ENCODE measurements at places on chromosomes 5 and 9.

DNA sequence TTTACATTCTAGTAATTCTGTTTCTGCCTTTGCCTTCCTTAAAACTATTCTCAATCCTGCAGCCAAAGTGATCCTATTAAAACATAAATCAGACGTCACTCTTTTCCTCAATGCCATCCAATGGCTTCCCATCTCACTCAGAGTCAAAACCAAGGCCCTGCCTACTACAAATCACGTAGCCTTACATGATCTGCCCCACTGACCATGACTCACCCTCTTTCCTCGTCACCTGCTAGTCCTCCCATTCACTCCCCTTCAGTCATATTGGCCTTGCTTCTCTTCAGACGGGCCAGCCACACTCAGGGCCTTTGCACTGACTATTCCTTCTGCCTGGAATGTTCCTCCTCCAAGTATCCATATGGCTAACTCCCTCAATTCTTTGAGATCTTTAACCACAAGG, 39.0 kb upstream of the DMXL1 start:
- DNase-seq = no peak

- DNase-seq = no peak
Measured at GRCh38 chr9:75116306-75116705, 28.0 kb downstream of the OSTF1 start.

- DNase-seq = no peak
Measured at GRCh38 chr5:14507156-14507941, 74.2 kb upstream of the OTULINL start.

GRCh38 chr9:9437641-9438040, 1175.2 kb downstream of the PTPRD start:
- no peak for DNase-seq

- no peak for DNase-seq
Measured at GRCh38 chr9:75448281-75448680, 360.0 kb downstream of the OSTF1 start.

DNA sequence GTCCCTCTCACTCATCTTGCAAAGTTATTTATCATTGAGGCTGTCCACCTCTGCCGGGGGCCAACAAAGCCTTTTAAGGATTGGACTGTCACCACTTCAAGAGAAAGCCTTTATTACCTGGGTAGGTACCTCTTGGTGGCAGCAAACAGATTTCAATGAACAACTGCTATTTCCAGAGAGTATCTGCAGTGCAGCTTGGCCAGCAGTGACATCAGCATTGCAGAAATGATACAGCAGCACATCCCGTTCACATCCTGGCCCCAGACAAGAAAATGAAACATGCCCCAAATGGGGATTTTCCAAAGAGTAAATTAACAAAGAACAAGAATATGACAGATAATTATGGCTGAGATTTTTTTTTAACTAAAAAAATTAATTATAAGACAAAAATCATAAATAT, 2.3 kb upstream of the SPATA6L start:
- DNase-seq = no peak

- no peak for DNase-seq
Measured at GRCh38 chr5:146592352-146592751, 76.4 kb upstream of the GPR151 start.

DNA sequence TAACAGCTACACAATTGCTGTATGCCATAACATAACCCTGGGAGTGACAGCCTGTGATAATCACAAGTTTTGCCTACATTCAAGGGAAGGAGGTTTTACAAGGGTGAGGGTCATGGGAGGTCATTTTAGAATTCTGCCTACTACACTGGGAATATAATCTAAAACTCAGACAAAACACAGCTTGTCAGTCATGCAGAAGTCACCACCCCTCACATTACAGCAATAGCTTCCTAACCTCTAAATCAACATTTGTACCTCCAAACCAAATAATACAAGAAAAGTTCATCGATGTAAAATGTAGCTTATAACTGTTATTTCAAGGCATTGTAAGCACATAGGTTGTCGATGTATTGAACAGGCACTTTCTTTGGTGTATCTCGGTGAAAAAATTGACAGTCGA, 139.0 kb downstream of the FAM114A2 start:
- no peak for DNase-seq

GRCh38 chr5:1479581-1480188, 34.4 kb upstream of the SLC6A3 start:
- DNase-seq = no peak

Data from amniotic stem cell (primary cell).